Panc1 (cell line): ENCODE measurements at places on chromosomes 1 and 21. TPM values are rescaled to one million over a fixed set of nuclear protein-coding genes. Genes with fewer than 3 reads are reported as not detected.

CITED4 gene
- 145 TPM for total RNA-seq

- no peak for DNase-seq
Observed at GRCh38 chr21:34078915-34079314, 5.5 kb downstream of the MRPS6 start.

- DNase-seq = no peak
Observed at GRCh38 chr1:87061742-87062156, 147.3 kb downstream of the HS2ST1 start.

LAMTOR2 gene
- total RNA-seq = 63.4 TPM

AMY1A gene
- not detected for total RNA-seq

DNA sequence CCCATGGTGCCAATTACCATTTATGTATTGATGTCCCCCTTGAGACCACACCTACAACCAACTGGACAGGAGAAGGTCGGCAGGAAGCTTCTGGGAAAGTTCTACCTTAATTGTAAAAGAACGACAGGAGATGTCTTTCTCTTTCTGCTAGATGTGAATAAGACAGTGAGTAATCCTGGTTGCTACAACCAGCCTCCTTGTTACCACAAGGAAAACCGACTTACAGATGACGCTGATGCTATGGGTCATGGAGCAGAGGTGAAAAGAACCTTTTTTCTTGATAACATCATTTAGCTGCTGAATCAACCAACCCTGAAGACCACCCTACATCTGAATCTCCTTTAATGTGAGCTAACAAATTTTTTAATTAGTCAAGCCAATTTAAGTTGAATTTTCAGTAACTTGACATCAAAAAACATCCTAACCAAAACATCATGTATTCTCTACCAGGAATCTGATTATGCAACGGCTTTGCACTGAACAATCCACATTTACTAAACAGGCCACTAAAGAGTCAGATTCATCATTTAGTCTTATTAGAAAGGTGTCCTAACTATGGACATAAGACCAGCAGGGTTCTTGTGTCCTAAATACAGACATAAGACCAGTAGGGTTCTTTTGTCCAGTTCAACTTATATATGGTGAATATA, 23.0 kb downstream of the RGS2 start:
- no peak for DNase-seq

F13B gene
- total RNA-seq = not detected

- DNase-seq = no peak
Observed at GRCh38 chr1:165134431-165134830, 222.1 kb downstream of the LMX1A start.

DNA sequence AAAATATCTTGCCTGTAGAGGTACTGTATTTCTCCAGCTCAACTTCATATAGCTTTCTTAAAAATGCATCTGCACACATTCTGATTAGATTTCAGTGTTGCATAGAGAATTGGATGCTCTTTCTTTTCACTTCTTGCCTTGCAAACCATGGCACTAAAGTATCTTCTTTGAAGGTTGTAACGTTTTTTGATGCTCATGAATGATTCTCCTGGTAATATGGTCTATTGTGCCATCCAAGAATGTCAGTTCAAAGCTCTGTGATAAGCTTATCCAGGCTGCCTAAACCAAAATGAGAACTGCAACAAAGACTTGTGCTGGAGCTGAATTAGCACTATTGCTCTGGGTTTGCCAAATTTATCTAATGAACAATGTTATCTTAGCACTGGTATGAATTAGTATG, 1.9 kb downstream of the SGIP1 start:
- no peak for DNase-seq

DNA sequence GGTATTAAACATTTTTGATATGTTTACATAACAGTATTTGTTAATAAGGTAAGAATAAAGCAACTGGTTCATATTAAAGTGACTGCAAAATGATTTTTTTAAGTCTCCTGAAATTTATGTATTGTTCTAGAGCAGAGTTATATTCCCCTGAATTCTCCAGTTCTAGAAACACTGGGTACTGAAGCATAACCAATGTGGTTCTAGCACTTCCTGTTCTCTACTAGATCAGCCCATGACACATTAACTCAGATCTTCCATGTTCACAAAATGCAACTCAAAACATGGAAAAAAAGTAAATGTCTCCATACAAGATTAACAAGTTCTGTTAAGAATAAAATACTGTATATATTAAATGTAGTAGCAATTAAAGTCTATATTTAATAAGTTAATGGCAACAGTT, 3.9 kb downstream of the NEGR1 start:
- no peak for DNase-seq

- no peak for DNase-seq
Observed at GRCh38 chr1:50193002-50193401, 84.3 kb downstream of the ELAVL4 start.

ERICH3 gene
- not detected for total RNA-seq

DNA sequence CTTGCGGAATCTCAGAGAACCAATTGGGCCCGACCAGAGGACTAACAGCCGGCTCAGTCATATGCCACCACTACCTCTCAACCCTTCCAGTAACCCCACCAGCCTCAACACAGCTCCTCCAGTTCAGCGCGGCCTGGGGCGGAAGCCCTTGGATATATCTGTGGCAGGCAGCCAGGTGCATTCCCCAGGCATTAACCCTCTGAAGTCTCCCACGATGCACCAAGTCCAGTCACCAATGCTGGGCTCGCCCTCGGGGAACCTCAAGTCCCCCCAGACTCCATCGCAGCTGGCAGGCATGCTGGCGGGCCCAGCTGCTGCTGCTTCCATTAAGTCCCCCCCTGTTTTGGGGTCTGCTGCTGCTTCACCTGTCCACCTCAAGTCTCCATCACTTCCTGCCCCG, 49.8 kb downstream of the ACP6 start:
- no peak for DNase-seq

- DNase-seq = no peak
Observed at GRCh38 chr1:110612060-110612745, 6.0 kb upstream of the KCNA2 start.

DNA sequence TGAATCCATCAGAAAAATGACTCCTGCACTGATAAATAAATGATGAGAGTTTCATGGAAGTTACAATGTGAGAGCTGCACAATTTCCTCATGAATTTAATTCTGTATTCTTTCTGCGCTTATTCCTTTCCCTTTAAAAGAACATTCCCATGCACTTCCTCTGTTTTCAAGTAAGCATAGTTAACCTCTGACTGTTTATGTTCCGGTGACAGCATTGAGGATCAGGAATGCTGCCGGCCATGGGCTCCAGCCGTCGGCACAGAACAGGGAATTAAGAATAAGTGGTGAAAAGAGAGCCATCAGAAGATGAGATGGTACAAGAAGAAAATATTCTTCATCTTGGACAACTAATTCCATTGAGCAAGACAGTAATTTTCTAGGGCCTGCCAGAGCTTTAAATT, 65.3 kb downstream of the SUSD4 start:
- DNase-seq = no peak

- no peak for DNase-seq
Observed at GRCh38 chr1:93989601-93990000, 80.4 kb upstream of the GCLM start.

GRCh38 chr21:25757531-25757930, 22.8 kb downstream of the GABPA start:
- DNase-seq = no peak
